ENCODE measurements at places on chromosomes 3 and 15. TPM values are rescaled to one million over a fixed set of nuclear protein-coding genes. Genes with fewer than 3 reads are reported as not detected.

The GRIP2 gene
- 0.77 TPM for total RNA-seq

The B3GALNT1 gene
- total RNA-seq: 24.7 TPM

The CHRM5 gene
- total RNA-seq: not detected

The PDCD6IP gene
- 209 TPM for total RNA-seq

The HES1 gene
- 2.1 TPM for total RNA-seq

GRCh38 chr3:53181024-53181371 lies 20.0 kb downstream of the PRKCD start:
- no peak for DNase-seq

The NME9 gene
- 0.40 TPM for total RNA-seq

DNA sequence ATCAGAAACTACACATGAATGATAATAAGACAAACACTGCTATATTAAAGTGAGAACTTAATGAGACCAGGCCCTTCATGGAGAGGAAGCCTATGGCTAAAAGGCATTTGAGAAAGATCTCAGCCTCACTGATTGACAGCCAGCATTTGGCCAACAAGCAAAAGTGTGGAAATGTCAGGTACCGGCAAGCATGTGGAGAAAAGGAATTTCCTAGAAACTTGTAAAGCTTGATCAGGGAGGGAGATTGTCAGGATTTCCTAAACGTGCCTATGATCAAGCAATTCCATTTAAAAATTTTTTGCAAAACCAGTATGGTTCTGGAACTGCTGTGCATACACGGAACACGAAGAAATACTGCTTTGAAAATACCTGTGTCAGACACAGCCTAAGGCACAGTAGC lies 220.3 kb upstream of the ATP10A start:
- DNase-seq: no peak

GRCh38 chr15:90101130-90101968 lies 919 bp downstream of the IDH2 start:
- DNase-seq: peak; percentile 74

DNA sequence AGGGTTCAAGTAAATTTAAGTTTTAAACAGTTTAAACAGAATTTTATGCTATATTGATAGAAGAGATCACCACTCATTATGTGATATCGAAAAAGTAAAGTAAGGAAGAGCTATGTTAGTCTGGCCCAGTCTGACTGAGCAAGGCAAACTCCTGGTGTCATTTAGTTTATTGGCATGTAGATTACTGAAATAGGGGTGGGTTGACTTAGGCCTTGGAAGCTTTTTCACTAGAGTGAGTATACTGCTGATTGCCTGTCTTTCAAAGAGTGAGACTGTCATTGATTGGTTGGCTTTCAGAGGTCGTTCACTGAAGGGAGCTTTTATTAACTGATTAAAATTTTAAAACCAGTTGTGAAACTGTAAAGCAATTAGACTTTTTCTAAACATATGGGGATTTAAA lies 294.5 kb downstream of the NAALADL2 start:
- no peak for DNase-seq

GRCh38 chr15:69838994-69839393 lies 258.7 kb downstream of the TLE3 start:
- DNase-seq: no peak

The DENND6A gene
- total RNA-seq: 21.4 TPM

Measured in endodermal cell (in vitro differentiated cells).